Fibroblast of skin of right quadriceps (primary cell): ENCODE measurements at places on chromosomes 7 and 10.

- DNase-seq = no peak
These were observed 214.1 kb downstream of the ADARB2 start for GRCh38 chr10:1523221-1523620.

DNA sequence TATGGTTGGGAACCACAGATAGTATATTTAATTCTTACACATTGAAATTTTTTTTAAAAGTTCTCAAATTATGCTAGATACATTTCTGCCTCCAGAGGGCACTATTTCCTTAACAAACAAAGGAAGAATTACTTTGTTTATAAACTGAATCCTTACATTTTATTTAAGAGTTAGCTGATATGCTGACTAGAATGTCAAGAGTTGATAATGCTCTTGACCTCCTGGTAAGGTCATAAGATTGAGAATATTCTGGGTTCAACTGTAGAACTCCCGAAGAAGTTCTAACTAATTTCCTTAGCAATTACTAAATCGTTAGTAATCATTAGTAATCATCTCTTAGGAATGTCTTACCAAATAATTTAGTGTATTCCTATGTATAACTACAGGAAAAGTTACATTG is 95.3 kb upstream of the CYP26C1 start:
- peak; percentile 54 for DNase-seq

GRCh38 chr10:2020836-2021235 is 283.5 kb upstream of the ADARB2 start:
- no peak for DNase-seq

- DNase-seq = peak; percentile 31
These were observed at the start of gene ZNF316 for GRCh38 chr7:6636741-6637543. Gene ZNF316 (plus strand): TSS chr7:6637318. CDS start chr7:6642410, 5,092 bp downstream.

DNA sequence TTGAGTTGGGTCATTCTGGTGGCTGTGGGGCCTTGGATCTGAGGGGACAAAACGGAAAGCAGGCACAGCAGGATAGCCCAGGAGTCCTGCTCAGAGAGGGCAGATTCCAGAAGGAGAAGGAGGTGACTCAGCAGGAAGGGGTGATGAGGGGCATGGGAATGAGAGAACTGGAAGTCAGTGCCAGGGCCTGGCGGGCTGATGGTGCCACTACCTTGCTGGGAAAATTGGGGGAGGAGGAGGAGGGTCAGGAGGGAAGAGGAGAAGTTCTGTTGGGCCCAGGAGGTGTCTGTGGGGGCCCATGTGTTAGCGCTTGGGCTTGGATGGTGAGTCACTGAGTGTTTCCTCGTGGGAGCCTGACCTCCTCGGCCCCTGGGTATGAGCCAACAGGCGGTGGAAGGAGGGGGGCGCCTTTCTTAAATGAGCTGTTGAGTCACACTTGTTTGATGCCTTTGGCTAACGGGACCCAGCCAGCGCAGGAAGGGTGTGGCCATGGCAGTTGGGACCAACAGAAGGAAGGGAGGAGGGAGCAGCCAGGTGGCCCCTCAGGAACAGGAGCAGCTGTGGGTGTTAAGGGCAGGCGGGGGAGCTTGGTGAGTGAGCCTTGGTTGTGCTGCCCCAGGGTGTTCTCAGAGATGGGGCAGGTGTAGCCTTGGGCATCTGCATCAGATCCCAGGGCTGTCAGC is 130.0 kb upstream of the BTBD16 start:
- peak; percentile 83 for DNase-seq
